CD4-positive, alpha-beta T cell treated with Interleukin-17A for 1 hour (primary cell): ENCODE measurements at places on chromosomes 12 and 14.

DNA sequence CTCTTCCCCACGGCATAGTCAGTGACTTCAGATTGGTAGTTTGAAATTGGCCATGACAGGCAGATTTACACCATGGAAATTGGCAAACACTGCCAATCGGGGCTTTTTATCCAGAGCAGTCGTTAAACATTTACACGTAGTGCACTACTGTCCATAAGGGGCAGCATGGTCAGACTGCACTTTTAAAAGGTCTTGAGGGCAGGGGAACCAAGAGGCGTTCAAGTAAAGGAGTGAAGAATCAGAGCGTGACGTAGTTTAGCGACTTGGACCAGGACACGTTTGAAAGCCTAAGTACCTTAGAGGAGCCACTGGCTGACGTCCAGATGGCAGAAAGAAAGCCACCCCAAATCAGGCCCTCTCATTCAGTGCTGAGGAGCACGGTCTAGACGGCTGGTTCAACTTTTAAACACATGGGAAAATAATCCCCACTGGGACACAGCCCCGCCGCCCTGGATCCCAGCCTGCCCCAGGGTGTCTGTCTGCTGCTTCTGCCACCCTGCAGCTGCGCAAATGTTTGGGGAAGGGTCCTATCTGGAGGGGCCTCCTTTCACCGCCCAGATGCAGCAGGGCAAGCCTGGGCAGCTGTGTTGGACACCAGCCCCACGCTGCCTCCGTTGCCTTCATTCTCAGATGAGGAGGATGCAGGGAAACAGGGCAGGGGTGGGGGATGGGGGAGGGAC, 52.5 kb upstream of the PPP2R5C start:
- DNase-seq, result no peak

DNA sequence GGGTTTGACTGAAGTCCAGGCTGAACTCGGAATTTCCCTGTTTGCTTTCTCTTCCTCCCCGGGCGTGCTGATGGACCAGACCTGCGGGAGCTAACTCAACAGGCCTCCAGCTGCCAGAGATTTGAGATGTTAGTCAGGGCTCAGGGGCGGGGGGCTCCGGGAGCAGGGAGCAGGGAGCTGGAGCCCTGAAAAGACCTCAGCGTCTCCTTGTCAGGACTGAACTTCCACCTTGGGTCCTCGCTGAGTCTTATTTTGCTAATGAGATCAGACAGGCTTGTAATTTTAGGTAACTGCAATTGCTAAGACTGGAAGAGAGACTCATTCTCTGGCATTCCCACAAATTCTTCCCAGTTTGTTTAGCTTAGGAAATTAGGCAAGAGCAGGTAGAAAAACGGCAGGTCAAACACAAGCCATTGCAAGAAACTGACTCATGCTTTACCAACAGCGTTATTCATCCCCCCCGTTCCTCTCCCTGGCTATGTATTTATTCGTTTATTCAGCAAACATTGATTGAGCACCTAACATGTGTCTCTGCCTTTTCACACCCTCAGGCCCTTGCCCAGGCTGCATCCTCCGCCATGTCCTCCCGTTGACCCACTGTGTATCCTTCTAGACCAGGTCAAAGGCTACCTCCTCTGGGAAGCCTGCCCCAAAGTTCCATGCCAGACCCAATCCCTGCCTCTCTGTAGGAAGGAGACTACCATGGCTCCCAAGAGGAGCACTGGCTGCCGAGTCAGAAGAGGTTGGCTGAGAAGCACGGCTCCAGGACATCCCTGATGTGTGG, 80.4 kb upstream of the DIO3 start:
- DNase-seq, result no peak

DNA sequence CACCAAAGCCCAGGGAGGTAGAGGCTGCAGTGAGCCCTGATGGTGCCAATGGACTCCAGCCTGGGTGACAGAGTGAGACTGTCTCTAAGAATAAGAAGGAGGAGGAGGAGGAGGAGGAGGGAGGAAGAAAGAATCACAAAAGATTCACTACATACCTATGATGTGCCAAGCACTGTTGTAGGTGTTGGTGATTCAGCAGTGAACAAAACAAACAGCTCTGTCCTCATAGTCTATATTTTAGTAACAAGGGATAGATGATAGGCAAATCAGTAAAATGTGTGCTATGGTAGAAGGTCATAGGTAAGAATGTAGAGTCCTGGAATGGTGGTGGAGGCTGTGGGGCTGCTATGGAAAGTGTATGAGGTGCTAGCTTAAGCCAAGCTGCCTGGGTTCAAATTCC, 18.0 kb upstream of the ABHD12B start:
- no peak for DNase-seq

DNA sequence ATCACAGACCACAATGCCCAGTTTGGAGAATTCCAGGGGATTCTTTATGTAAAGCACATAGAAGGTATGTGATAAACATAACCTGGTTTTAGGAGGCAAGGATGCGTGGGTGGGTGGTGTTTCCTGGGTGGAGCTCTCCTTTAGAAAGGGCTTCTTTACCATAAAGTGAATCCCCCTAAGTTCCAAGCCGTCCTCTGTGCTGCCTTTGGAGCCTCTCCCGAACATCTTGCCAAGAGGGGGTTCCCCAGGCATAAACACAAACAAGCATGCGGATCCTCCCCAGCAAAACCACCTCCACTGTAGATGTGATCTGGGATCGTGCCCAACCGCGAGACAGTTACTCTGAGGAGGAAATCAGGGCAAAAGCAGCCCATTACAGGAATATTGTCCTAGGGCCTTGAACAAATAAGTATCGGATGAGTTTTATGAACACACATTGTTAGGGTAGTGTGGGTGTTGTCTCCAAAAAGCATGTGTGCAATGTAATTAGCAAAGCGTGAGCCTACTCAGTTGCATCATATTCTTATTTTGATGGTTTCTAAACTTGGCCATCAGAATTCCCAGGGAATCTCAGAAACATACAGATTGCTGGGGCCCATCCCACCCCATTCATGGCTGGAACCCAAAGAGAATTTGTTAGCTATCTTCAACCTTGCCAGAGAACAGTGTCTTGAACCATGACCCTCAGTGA, 48.8 kb upstream of the CORO1C start:
- DNase-seq, result no peak

DNA sequence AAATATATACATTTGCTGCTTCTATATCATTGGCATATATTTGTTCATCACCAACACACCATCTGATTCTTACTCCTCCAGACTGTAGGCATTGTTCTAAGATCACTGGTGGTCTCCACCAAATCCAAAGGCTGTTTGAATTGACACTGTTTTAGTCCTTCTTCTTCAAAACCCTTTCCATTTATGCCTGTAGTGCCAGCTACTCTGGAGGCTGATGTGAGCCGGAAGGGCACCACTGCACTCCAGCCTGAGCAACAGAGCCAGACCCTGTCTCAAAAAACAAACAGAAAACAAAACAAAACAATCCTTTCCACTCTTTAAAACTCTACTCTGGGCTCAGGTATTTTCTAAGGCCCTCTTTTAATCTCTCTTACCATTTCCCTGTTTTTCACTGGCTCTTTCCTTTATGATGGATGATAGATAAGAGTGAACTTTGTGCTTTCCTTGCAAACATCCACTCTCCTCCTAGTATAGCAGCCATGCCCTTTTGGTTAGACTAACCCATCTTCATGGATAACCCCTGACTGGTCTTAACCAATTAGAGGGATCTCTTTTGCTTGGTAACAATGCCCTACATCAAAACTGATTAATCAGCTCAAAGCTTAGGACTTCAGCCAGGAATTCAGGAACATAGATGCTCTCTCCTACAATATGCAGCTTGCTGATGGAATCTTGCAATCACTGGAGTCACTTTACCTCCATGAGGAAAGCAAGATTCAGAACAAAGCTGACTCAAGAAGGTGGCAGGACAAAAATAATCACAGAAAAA, 24.9 kb downstream of the SPTSSA start:
- DNase-seq, result no peak

GRCh38 chr14:103862393-103862782, 15.0 kb upstream of the PPP1R13B start:
- DNase-seq, result no peak

DNA sequence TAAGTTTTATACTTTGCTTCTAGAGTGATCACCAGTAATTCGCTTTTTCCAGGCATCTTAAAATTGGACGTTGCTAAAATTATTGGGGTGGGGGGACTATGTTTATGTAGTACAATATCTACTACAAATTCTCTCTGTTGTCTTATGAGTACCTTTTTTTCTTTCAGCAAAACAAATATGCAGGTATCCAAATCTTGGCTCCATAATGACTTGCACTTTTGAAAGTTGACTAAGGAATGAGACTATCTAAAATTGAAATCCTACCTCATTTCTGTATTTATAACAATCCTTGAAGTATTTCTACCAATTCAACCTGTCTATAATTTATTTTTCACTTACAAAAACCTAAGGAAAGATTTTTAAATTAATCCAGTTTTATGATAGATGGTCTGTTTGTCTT, 2.4 kb downstream of the DYNC1H1 start:
- DNase-seq, result no peak

- DNase-seq, result peak; percentile 75
Measured at GRCh38 chr12:11553871-11554533, 95.5 kb upstream of the ETV6 start.

GRCh38 chr12:66044731-66045130, 85.8 kb downstream of the LLPH start:
- DNase-seq, result no peak

GRCh38 chr12:12398026-12398859, 41.4 kb downstream of the BORCS5 start:
- DNase-seq, result no peak

DNA sequence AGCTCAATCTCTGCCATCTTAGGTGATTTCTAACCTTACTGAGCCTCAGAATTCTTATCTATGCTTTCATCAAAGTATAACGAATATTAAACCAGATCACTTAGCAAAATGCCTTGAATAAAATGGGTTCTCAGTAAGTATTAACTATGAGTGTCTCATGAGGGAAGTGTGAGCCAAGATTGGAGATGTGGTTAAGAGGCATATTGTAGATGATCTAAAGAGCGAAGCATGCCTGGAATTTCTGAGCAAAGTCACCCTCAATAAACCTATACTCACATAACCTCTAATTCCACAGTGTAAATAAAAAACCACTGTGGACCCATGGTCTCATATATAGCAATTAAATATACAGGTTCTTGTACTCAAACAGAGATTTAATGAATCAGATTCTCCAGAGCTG, 193.1 kb upstream of the FSCB start:
- no peak for DNase-seq

DNA sequence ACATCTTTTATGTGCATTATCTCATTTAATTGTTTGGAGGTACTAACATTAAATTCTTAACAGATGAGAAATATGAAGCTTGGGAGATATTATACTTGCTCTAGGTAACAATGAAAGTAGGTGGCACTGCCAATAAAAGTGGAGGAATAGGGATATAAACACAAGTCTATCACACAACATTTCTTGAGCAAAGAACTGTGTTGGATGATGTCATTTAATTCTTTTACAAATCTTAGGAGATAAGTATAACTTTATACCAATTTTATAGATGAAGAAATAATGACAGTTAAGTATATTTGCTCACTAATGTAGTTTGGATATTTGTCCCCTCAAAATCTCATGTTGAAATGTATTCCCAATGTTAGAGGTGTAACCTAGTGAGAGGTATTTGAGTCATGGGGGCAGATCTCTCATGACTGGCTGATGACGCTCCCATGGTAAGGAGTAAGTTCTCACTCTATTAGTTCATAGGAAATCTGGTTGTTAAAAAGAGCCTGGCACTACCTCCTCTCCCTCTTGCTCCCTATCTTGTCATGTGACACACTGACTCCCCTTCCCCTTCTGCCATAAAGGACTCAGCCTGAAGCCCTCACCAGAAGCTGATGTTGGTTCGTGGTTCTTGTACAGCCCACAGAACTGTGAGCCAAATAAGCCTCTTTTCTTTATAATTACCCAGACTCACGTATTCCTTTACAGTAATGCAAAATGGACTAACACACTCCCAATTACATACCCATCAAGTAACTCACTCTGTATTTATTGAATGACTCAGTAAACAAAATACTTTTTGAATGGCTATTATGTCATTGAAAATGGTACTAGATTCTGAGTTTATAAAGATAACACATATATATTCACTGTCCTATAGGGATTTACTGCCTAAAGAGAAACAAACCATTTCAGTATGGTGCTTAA, 146.8 kb upstream of the KITLG start:
- DNase-seq, result no peak

GRCh38 chr14:61077951-61078720, 97.1 kb downstream of the SLC38A6 start:
- no peak for DNase-seq

DNA sequence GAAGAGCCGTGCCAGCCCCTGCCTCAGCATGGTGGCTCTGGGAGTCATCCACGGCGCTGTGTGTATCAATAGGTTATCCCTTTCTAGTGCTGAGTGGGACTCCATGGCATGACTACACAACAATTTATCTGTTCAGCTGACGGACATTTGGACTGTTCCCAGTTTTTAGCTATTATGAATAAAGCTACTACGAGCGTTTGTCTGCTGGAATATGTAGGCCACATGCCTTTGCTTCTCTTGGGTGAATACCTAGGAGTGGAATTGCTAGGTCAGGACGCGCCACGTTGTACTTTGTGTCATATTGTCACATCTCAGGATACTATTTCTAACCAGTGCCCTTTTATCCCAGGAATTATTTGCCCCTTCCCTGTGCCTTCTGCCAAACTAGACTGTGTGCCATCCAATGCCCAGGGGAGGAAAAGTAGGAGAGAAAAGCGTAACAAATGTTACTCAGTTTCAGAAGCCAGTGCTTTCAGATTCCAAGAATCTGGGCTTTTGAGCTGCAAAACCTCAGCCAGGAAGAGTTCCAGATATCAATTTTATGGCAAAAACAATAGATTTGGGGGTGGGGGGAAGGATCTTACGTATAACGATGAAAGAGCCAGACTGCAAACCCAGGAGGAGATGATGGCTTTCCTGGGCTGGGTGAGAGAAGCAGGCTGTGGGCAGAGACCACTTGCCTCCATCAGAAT, 62.5 kb upstream of the NCOR2 start:
- DNase-seq, result no peak

- DNase-seq, result peak; percentile 86
Measured at GRCh38 chr14:98138666-98139065, 1133.3 kb downstream of the BCL11B start.
